Stimulated activated CD4-positive, alpha-beta T cell treated with anti-CD3 and anti-CD28 coated beads, Interleukin-12 subunit alpha, Interleukin-12 subunit beta, amount 100 ng/mL, for 48 hours (primary cell): ENCODE measurements at places on chromosomes 13 and 19.
A peak's percentile ranks its signal among the peaks of the same experiment; 100 is the strongest.

GRCh38 chr19:51242881-51243630 lies 7.8 kb upstream of the SIGLECL1 start:
- DNase-seq, result no peak

GRCh38 chr19:21694171-21694906 lies 73.0 kb downstream of the ZNF100 start:
- DNase-seq, result no peak

- DNase-seq, result no peak
Measured at GRCh38 chr19:5515737-5516136, 52.0 kb downstream of the TINCR start.

DNA sequence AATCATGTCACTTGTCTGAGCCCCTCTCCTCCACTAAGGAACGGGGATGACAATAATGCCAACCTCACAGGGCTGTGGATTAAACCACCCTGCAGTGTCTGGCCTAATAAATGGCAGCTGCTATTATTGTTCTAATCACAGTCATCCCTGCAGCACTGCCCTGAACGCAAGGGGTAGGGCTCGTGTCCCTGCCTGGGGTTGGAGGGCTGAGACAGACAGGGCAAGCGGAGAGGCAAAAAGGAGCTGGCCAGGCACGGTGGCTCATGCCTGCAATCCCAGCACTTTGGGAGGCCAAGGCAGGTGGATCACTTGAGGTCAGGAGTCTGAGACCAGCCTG lies 10.2 kb upstream of the KPTN start:
- DNase-seq, result no peak

DNA sequence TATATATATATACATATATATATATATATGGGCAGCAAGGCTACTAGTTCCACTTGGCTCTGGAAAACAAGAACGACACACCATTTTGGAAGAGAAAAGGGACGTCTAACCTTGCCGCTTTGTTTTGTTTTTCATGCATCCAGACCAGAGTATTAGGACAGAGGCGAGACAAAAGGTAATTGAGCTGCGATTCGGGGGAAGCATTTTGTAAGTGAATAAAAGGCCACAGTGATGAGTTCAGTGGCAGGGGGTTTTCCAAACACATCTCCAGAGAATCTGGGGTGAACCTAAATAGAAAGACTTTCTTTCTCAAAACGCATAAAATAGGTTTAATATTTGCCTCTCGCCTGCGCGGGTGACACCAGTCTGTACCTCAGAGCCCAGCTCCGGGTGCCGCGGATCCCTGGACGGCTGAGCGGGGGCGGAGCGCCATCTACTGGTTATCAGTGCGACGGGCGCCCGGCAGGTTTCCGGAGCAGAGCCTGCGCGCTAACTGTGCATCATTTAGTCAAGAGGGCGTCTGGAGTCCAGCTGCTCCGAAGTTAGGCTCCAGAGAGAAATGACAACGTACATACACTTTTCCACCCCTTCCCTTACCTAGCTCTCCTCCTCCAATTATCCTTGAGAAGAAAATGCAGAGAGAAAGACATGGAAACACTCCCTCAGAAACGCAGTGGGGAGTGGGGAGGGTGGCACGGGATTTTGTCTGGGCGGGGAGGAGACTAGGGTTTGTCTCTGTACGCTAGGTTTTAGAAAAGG lies 262.3 kb downstream of the TBC1D4 start:
- DNase-seq, result peak; percentile 75

DNA sequence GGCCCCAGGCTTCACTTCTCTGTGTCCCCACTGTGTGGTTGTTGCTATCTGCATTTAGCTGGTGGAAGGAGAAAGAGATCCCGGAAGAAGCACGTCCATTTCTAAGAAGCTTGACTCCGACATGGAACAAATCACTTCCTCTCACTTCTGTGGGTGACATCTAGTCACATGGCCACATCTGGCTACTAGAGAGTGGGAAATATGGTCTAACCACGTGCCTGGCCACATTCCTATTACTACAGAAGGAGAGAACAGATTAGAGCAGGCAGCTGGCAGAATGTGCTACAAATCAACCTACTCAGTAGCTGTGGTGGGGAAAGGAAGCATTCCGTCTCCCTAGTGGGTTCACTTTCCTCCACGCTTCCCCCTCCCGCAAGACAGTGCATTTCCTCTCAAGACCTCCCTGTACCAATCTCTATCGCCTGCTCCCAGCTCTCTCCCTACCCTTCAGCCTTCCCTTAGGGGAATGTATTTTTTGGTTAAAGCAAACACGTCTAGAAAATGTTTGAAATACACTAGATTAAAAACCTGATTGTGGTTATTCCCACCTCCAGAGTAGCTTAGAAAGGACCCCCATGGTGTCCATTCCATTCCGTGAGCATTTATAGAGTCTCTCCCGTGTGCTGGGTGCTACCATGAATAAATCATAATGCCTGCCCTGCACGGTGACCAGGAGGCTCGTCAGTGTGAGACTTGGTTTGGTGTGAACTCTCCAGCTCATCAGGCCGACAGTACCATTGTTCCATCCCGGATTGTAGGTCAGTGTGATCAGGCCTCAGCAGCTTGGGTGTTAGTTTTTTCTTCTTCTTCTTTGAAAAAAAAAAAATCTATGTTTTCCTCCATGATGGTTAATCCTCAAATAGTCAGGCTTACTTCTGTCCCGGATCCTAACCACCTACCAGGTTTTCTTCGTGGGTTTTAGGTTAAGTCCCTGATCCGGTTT lies 8.0 kb upstream of the AMER2 start:
- DNase-seq, result no peak

GRCh38 chr13:77696006-77696878 lies 1.2 kb upstream of the SLAIN1 start:
- no peak for DNase-seq

GRCh38 chr13:46542833-46543232 lies 10.1 kb upstream of the LRCH1 start:
- no peak for DNase-seq

DNA sequence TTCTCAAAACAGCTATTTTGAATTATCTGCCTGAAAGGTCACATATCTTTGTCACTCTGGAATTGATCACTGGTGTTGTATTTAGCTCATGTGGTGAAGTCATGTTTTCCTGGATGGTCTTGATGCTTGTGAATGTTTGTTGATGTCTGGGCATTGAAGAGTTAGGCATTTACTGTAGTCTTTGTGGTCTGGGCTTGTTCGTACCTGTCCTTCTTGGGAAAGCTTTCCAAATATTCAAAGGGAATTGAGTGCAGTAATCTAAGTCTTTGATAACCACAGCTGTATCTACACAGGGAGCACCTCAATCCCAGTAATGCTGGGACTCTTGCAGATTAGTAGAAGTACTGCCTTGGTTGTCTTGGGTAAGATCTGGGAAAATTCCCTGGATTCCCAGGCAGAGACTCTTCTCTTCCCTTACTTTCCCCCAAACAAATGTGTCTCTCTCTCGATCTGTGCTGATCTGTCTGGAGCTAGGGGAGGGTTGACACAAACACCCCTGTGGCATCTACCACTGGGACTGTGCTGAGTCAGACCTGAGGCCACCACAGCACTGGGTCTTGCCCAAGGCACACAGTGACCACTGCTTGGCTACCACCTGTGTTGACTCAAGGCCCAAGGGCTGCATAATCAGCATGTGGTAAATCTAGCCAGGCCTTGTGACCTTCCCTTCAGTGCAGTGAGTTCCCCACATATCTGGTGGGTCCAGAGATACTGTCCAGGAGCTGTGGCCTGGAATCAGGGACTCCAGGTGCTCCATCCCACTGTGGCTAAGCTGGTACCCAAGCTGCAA lies 5.5 kb upstream of the CYP4F3 start:
- no peak for DNase-seq

GRCh38 chr13:111302045-111302726 lies 18.3 kb upstream of the TEX29 start:
- DNase-seq, result no peak

- DNase-seq, result no peak
Measured at GRCh38 chr13:86585835-86586234, 786.6 kb upstream of the SLITRK6 start.

- DNase-seq, result no peak
Measured at GRCh38 chr13:54859827-54860226, 1831.2 kb downstream of the OLFM4 start.

DNA sequence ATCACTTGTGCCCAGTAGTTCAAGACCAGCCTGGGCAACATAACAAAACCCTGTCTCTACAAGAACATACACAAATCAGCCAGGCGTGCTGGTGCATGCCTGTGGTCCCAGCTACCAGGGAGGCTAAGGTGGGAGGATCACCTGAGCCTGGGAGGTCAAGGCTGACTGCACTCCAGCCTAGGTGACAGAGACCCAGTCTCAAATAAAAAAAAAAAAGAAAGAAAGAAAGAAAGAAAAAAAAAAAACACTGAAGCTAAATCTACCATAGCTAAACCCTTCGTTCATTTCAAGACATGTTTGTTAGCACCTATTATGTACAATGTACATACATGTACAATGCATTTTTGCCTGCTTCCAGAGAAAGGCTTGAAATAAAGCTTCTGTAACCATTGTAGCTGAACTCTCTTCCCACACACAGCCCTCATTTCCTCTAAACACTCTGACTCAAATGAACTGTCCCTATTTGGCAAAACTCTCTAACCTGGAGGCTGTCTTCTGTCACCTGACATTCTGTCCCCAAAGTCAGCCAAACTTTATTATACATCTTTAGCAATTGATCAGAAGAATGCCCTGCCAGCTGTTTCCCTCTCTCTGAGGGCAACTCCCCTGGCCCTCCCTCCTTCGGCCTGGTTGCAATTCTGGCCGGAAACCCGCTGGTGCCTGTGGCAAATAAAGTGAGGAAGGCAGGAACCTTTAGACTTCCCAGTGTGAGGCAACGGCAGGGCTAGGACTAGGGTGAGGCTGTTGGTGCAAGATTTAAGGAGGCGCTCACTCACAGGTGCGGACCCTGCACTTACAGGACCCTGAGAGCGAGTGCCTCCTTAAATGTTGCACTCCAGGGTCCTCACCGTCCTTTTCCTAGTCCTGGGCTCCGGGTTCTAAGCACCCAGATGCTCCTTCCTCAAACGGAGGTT lies 1.8 kb downstream of the ETHE1 start:
- no peak for DNase-seq

- DNase-seq, result no peak
Measured at GRCh38 chr13:59673286-59673685, 490.4 kb downstream of the DIAPH3 start.

DNA sequence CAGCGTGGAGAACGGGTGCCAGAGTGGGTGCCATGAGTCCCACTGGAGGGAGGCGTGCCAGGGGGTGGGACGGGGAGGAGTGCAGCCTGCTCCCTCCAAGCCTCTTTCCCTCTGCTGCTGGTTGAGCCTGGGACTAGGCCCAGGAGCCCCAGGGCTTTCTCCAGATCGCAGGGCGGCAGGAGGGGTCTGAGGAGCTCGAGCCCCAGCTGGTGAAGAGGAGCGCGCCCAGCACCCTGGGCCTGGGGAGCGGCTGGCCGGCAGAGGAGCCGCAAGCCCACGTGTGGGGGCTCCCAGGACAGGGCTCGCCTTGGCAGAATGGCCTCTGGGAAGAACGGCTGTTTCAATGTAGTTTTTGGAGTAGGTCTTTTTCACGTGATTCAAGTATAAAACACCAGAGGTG lies 12.2 kb upstream of the DCUN1D2 start:
- DNase-seq, result no peak

- no peak for DNase-seq
Measured at GRCh38 chr13:75541961-75542360, 4.3 kb upstream of the COMMD6 start.

DNA sequence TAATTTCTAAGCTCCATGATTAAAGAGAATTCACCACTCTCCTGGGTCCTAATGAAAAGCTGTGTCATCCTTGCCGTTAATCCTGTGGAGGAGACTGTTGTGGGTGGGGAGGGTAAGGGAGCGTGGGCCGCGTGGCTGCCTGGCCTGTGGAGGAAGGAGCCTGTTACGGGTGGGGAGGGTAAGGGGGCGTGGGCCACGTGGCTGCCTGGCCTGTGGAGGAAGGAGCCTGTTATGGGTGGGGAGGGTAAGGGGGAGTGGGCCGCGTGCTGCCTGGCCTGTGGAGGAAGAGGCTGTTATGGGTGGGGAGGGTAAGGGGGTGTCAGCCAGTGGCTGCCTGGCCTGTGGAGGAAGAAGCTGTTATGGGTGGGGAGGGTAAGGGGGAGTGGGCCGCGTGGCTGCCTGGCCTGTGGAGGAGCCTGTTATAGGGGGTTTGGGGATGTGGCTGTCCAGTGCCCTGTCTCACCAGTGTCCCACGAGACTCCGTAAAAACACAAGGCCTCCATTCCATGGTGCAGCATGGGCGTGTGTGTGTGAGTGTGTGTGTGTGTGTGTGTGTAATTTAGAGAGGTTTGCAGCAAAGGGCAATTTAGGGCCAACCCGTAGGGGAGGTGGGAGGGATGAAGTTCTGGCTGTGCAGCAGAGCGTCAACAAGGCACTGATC lies 15.6 kb upstream of the DCUN1D2 start:
- no peak for DNase-seq

GRCh38 chr13:46983881-46984280 lies 87.0 kb upstream of the HTR2A start:
- DNase-seq, result no peak

DNA sequence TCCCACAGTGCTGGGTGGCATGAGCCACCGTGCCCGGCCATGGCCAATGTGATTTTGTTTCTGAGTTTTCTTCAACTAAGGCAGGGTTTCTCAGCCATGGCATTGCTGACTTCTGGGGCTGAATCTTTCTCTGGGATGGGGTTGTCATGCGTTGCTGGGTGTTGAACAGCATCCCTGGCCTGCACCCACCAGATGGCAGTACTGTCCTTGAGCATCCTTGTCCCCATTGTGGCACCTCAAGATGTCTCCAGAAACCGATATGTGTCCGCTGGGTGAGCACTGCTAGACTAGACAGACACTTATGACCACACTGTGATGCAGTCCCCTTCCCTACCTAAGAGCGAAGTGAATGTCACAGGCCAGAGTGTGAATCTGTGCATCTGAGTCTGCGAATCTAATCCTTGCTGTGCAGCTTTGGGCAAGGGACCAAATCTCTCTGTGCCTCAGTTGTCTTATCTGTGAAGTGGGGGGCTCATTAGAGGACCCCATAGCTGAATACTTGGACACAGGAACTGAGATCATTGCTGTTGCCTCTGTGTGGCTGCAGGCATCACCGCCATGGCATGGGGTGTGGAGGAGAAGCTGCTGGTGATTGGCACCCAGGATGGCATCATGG lies 50.3 kb upstream of the SIN3B start:
- peak; percentile 37 for DNase-seq

- no peak for DNase-seq
Measured at GRCh38 chr13:32141462-32141861, 109.9 kb downstream of the FRY start.

DNA sequence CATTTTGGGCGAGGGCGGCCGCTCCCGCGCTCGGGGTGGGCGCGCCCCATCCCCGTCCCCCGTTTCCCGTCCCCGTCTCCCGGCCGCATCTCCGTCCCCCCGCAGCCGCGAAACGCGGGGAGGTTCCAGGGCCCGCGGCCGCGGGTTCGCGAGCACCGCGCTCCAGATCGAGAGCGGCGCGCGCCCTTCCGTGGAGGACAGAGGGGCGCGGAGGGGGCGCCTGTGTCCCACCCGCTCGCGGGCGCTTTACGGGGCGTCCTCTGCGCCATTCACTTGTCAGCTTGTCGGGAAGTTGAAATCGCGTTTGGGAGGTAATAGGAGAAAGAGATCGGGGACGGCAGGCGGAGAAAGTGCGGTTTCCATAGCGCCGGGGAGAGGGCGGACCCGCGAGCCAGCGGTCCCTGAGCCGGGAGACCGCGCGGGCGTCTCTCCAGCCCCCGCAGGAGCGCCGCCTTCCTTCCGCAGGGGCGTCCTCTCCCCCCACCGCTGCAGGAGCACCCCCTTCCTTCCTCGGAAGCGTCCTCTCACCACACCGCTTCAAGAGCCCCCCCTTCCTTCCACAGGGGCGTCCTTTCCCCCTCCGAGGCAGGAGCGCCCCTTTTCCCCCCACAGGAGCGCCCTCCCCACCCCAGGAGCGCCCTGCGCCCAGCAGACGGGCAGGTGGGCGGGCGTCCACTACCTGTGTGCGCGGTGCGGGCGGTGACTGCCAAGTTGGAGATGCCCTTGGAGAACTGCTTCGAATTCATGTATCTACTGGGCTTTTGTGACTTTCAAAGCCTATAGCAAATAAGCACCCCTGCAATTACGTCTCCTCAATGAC lies 962 bp upstream of the IRS2 start:
- no peak for DNase-seq
